ENCODE measurements at places on chromosomes 7 and 10. TPM values are rescaled to one million over a fixed set of nuclear protein-coding genes. Genes with fewer than 3 reads are reported as not detected.

DNA sequence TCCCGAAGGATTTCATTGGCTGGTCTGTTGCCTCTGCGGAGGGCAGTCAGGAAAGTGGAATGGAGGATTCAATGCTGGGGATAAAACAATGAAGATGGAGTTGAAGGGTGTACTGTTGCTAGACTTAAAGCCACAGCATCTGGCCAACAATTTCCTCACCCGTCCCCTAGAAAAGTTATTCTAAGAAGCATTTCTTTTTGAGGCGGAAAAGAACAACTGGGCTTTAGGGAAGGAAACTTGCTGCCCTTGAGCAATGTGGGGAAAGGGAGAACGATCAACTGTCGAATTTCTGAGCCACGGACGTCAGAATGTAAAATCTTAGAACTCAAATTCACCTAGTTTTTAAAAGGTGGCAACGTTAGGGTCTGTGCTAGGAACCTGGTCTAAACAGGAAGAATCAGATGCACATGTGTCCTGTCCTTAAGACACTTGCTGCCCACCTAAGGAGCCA is 664 bp downstream of the FMC1 start:
- peaks cover 3% of the 10 kb centered on the region for H3K27me3 ChIP-seq
- H3K4me3 ChIP-seq = peak overlapping the region; percentile 94
- no peak for DNase-seq
- H3K27ac ChIP-seq = peak overlapping the region; percentile 98
- peaks cover 32% of the 10 kb centered on the region for H3K4me1 ChIP-seq

GRCh38 chr7:80826520-80827238 is 92.2 kb downstream of the SEMA3C start:
- no peak for DNase-seq
- H3K36me3 ChIP-seq = no peaks in the 10 kb centered on the region
- H3K4me1 ChIP-seq = peaks cover 1% of the 10 kb centered on the region
- H3K27ac ChIP-seq = no peak overlapping the region
- H3K4me3 ChIP-seq = no peak overlapping the region

DNA sequence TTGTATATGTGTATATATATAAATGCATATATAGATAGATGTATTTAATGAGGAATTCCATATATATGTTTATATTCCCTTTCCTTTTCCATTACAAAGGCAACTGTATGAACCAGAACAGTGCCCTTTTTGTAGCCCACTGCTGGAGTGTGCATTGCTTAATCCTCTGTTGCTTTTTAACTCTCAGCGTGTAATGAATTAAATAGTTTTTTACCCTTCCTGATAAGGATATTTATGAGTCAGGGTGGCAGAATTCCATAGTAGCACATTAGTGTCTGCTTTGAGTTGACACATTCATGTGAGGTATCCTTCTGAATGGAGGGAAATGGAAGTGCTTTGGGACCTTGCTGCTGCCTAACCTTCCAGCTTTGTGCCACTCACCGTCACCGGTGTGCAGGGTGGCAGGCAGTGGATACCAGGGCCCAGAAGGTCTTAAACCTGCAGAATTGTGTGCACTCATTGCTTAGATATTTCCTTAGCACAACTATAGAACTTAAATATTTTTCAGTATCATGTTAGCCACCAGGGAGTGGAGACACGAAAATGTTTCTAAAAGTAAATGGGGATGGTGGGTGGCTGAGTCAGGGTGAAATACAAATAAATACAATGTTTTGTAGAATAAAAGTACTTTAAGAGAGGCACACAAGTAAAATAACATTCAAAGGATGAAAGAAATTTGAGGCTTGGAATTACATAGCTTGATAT is 117.9 kb downstream of the SND1 start:
- peaks cover 9% of the 10 kb centered on the region for H3K4me1 ChIP-seq
- no peak overlapping the region for H3K27ac ChIP-seq
- H3K4me3 ChIP-seq = no peak overlapping the region
- peaks cover 11% of the 10 kb centered on the region for H3K36me3 ChIP-seq

- H3K4me3 ChIP-seq = no peak overlapping the region
- H3K4me1 ChIP-seq = no peaks in the 10 kb centered on the region
- DNase-seq = no peak
- H3K27me3 ChIP-seq = peaks cover 5% of the 10 kb centered on the region
- no peak overlapping the region for H3K27ac ChIP-seq
- H3K36me3 ChIP-seq = no peaks in the 10 kb centered on the region
These were observed 355.3 kb downstream of the ARL4A start for GRCh38 chr7:13042605-13043236.

DNA sequence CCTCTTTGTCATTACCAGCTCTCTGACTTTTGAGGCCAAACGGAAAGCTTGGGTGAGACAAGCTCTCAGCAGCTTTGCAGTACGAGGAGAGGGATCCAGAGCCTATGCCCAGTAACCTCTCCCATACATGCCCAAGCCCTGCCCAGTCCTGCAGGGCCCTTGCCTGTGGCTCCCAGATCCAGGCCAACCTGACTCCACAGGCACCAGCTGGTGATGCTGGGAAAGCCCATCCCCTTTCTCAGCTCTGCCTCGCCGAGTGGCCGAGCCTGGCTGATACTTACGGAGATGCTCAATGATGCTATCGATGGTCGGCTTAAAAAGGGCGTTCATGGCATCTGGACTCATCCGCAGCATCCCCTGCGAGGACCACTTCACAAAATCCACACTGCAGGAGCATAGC is 55.4 kb downstream of the PNLIPRP2 start:
- no peaks in the 10 kb centered on the region for H3K36me3 ChIP-seq
- H3K4me3 ChIP-seq = no peak overlapping the region
- H3K27ac ChIP-seq = no peak overlapping the region
- no peak for DNase-seq

DNA sequence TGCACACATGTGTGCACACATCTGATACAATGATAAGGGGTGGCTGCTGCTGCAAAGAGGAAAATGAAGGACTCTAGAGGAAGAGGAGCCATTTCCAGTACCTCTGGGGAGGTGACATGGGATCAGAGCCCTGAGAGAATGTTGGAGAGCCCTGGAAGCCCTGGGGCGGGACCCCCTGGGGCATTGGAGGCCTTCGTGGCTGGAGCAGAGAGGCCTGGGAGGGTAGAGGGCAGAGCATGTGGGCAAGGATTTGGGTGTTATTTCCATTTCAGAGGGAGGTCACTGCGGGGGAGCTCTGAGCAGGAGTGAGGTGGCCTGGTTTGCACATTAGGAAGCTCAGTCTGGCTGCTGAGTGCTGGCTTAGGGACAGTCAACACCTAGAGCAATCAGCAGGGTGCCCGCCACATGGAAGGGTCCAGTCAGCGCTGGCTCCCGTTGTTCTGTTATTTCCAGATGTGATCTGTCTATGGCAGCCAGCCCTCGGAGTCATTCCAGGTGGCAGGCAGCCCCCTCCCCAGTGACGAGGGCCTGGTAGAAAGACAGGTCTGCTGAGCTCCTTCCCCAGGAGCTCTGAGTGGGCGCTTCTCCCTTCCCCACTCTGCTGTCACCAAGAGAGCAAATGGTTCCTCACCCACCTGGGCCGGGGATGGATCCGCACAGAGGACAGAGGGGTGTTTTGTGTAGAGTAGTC is 24.1 kb upstream of the BTBD16 start:
- no peak overlapping the region for H3K4me3 ChIP-seq
- H3K27me3 ChIP-seq = no peaks in the 10 kb centered on the region
- DNase-seq = no peak
- H3K27ac ChIP-seq = no peak overlapping the region
- no peaks in the 10 kb centered on the region for H3K36me3 ChIP-seq

- H3K4me3 ChIP-seq = no peak overlapping the region
- H3K36me3 ChIP-seq = no peaks in the 10 kb centered on the region
- no peaks in the 10 kb centered on the region for H3K4me1 ChIP-seq
- peaks cover 14% of the 10 kb centered on the region for H3K27me3 ChIP-seq
- no peak overlapping the region for H3K27ac ChIP-seq
These were observed 34.8 kb upstream of the DMBT1 start for GRCh38 chr10:122525788-122526187.

DNA sequence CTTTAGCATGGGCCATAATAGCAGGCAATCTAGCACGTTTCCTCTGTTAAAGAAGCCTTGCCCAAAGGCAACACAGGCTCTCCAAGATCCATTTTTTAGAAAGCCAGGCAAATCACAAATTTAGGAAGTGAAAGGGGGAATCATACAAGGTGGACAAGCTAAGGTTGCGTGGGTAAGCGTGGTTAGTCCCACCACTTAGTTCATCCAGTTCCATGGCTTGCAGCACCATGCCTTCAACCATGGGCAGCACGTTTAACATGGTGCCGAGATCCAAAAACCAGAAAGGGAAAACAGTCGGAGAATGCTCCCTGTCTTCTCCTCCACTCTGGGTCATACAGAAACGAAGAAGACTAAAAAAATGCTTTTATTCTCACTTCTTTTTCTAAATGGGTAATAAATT is 234.4 kb upstream of the IMMP2L start:
- no peaks in the 10 kb centered on the region for H3K4me1 ChIP-seq
- H3K27ac ChIP-seq = no peak overlapping the region

DNA sequence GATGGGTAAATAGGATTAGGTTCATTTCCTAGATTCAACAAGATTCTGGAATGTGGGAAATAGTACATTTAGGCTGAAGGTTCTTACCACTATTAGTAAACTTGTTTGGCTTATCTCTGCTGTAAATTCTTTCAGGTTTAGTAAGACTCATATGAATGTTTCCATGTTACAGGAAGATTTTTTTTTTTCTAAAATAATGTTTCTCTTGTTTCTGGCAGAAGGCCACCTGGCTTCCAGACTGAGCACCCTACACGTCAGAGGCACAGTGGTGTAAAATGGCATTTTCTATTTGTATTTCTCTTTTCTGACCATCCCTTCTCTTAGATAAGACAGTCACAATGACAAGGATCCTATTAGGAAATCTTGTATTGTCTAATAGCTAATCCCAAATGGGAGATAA is 22.7 kb upstream of the AASS start:
- no peak overlapping the region for H3K4me3 ChIP-seq
- H3K27me3 ChIP-seq = no peaks in the 10 kb centered on the region
- DNase-seq = no peak
- no peak overlapping the region for H3K27ac ChIP-seq
- H3K4me1 ChIP-seq = no peaks in the 10 kb centered on the region

DNA sequence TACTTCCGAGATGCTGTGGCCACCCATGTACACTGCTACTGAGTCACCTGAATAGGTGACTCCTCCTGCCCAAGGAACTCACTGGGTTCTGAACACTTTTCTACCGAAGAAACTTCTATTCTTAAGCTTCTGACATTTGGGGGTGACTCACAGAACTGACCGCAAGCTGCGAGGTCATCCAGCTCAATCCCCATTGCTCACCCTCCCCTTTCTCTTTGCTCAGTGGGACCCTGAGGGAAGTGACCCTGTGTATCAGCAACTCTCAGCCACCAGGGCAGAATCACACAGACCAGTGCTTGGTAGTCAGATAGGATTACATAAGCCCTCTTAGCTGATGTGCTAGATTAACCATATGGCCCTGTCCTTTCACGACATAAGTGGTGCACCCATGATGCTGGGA is 46.3 kb downstream of the INSYN2A start:
- no peaks in the 10 kb centered on the region for H3K36me3 ChIP-seq
- no peaks in the 10 kb centered on the region for H3K4me1 ChIP-seq
- H3K4me3 ChIP-seq = no peak overlapping the region
- no peaks in the 10 kb centered on the region for H3K27me3 ChIP-seq
- DNase-seq = no peak

- H3K27me3 ChIP-seq = peaks cover 52% of the 10 kb centered on the region
- no peak for DNase-seq
- no peak overlapping the region for H3K4me3 ChIP-seq
- H3K36me3 ChIP-seq = peaks cover 2% of the 10 kb centered on the region
- H3K27ac ChIP-seq = no peak overlapping the region
These were observed 561 bp downstream of the FGFR2 start for GRCh38 chr10:121597504-121598262.

DNA sequence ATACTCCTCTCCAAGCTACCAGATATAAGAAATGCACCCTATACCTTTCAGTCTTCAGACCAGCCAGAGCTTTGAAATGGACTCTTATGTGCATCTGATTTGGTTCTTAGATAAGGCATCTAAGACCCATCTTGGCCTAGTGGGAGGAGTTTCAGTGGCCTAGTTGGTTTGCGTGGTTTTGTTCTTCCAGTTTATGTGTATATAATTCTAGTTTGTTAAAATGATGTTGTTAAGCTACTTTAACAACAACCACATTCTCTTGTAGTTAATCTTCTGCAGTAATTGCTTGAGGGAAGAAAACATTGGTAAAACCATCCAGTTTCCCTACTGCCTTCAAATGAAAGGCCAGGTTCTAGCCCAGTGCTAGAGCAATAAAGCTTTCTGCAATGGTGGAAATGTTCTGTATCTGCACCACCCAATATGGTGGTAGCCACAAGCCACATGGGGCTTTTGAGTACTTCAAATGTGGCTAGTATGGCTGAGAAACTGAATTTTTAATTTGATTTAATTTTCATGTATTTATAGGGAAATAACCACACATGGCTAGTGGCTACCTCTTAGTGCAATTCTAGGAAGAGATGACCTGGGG is 66.3 kb downstream of the KLHDC10 start:
- H3K36me3 ChIP-seq = peaks cover 27% of the 10 kb centered on the region
- H3K4me3 ChIP-seq = no peak overlapping the region
- H3K4me1 ChIP-seq = peaks cover 26% of the 10 kb centered on the region
- DNase-seq = no peak
- no peaks in the 10 kb centered on the region for H3K27me3 ChIP-seq
- H3K27ac ChIP-seq = no peak overlapping the region

DNA sequence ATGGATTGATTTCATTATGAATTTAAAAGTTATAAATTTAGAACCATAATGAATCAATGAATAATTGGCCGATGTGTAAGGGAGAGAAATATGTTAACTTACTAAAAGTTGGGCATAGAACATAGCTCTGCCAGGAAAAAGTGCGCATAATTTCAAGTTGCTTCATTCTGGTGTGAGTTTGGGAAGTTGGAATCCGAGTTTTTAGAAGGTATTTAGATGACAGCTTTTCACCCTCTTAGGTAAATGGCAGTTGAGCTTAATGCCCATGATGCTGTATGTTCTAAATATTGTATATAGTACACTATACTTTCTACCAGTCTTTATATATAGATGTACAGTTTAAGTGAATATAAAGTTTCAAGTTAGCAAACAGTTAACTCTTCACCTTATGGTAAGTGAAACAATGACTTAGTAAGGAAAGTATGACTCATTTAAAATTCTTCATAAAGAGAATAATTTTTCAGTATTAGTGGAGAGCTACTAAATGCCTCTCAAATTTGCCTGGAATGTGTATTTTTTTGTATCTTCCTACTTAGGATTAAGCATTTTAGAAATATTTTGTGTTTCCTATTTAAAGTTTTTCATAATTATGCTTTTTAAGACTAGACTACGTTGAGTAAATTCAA is 1.6 kb downstream of the C1GALT1 start:
- no peaks in the 10 kb centered on the region for H3K27me3 ChIP-seq
- peaks cover 27% of the 10 kb centered on the region for H3K36me3 ChIP-seq
- H3K4me3 ChIP-seq = peak overlapping the region; percentile 76

GRCh38 chr10:118798231-118798662 is 43.5 kb upstream of the CACUL1 start:
- no peak overlapping the region for H3K27ac ChIP-seq
- H3K27me3 ChIP-seq = peaks cover 18% of the 10 kb centered on the region
- no peak for DNase-seq

The TAS2R5 gene
- total RNA-seq = 1.2 TPM

The SORBS1 gene
- 0.74 TPM for total RNA-seq

The NYAP1 gene
- 0.32 TPM for total RNA-seq

The STRIP2 gene
- 12.1 TPM for total RNA-seq

The GCC1 gene
- 18.9 TPM for total RNA-seq

The TAS2R41 gene
- total RNA-seq = 0.29 TPM

The CRYGN gene
- 0.25 TPM for total RNA-seq

The CYP26C1 gene
- total RNA-seq = 0.12 TPM

The CTTNBP2 gene
- total RNA-seq = not detected

The NKX1-2 gene
- total RNA-seq = not detected

The TMEM178B gene
- 0.25 TPM for total RNA-seq

The CADPS2 gene
- total RNA-seq = not detected

The GPR37 gene
- total RNA-seq = not detected

The MMRN2 gene
- not detected for total RNA-seq

The GATA3 gene
- 48.1 TPM for total RNA-seq
